ENCODE measurements at places on chromosomes 6 and 20. TPM values are rescaled to one million over a fixed set of nuclear protein-coding genes. Genes with fewer than 3 reads are reported as not detected.

The MYB gene
- not detected for total RNA-seq

The ZFP57 gene
- total RNA-seq: not detected

The VGLL2 gene
- not detected for total RNA-seq

The PYGB gene
- total RNA-seq: 72.4 TPM

The GHRH gene
- total RNA-seq: not detected

The PLCB1 gene
- total RNA-seq: 20.0 TPM
